ENCODE measurements at places on chromosomes 2 and 18. TPM values are rescaled to one million over a fixed set of nuclear protein-coding genes. Genes with fewer than 3 reads are reported as not detected.

TGFA gene
- total RNA-seq, result 4.6 TPM

RAB17 gene
- total RNA-seq, result 0.28 TPM

SOX11 gene
- not detected for total RNA-seq

HOXD3 gene
- total RNA-seq, result 0.11 TPM

RUFY4 gene
- not detected for total RNA-seq

MFSD2B gene
- 0.42 TPM for total RNA-seq

IL36RN gene
- 0.02 TPM for total RNA-seq

TMEM198 gene
- 0.62 TPM for total RNA-seq

MREG gene
- total RNA-seq, result 4.0 TPM

DYNAP gene
- not detected for total RNA-seq

DNAH7 gene
- total RNA-seq, result 1.2 TPM

TFCP2L1 gene
- total RNA-seq, result 29.7 TPM

IFIH1 gene
- 0.78 TPM for total RNA-seq

MROH2A gene
- 0.23 TPM for total RNA-seq
